ENCODE measurements at places on chromosomes 1 and 21. TPM values are rescaled to one million over a fixed set of nuclear protein-coding genes. Genes with fewer than 3 reads are reported as not detected.

Gene FUBP1
- total RNA-seq: 154 TPM

Gene IL23R
- total RNA-seq: not detected

Gene GUK1
- total RNA-seq: 438 TPM

Gene THRAP3
- total RNA-seq: 130 TPM

Gene CLCNKA
- total RNA-seq: 0.20 TPM

Gene MRPL39
- total RNA-seq: 34.2 TPM

Gene EFCAB14
- total RNA-seq: 62.5 TPM

Gene GPR25
- 0.10 TPM for total RNA-seq

Gene KCNQ4
- total RNA-seq: 0.20 TPM

Gene ZNF678
- total RNA-seq: 11.7 TPM

Gene SHISAL2A
- not detected for total RNA-seq

Gene NEK2
- 15.1 TPM for total RNA-seq
